Activated CD4-positive, CD25-positive, alpha-beta regulatory T cell treated with anti-CD3 and anti-CD28 coated beads, Interleukin-2, amount 50 U/mL, for 16 hours (primary cell): ENCODE measurements at places on chromosomes 7 and 10.

GRCh38 chr7:96400518-96400917, 78.6 kb upstream of the SLC25A13 start:
- DNase-seq: no peak

- no peak for DNase-seq
Measured at GRCh38 chr10:116097239-116097784, 175.7 kb downstream of the GFRA1 start.

- DNase-seq: no peak
Measured at GRCh38 chr7:150446288-150446938, 4.0 kb upstream of the GIMAP8 start.

DNA sequence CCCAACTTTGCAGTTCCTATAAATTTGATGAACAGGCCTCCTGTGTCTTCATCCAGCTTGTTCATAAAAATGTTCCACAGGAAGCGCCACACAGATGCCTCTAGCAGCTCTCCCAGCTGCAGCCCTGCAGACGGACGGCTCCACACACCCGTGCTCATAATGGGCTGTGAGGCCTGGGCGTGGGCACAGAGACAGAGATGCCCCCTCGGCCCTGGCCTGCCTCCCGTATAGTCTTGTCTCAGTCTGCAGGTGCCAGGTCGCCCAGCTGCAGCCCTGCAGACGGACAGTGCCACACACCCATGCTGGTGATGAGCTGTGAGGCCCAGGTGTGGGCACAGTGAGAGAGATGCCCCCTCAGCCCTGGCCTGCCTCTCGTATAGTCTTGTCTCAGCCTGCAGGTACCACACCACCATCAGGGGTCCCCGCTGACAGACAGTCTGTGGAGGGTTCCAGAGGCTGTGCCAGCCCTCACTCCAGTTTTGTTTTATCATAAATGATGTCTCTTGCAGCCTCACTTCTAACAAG, 189.9 kb downstream of the TCERG1L start:
- no peak for DNase-seq

GRCh38 chr10:5981529-5981928, 4.2 kb upstream of the IL15RA start:
- DNase-seq: no peak

DNA sequence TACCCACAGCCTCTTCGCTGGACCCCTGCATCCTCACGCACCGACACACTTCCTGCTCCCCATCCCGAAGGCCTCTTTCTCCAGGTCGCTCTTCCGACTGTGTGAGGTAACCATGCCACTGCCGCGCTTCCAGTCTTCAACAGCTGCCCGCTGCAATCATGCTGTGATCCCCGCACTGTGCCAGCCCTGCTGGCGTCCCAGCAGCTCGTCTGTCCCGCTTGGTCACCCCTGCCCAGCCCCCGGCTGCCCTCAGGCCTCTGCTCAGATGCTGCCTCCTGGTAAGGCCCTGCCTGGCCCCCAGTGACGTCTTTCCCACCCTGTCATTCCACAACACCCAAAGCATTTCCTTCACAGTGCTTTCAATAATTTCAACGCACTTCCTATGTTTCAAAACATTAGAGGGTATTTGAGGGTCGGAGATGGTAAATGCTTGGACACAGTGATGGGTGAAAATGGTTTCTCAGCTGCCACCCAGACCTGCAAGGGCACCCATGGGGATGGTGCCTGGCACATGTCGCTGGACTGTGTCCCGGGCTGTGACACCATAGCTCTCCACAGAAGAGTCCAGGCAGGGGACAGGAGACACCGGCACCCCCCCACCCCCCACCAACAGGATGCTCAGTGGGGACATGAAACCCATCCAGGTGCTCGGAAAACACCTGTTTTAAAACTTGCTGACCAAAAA, 125.2 kb downstream of the MAD1L1 start:
- DNase-seq: no peak

DNA sequence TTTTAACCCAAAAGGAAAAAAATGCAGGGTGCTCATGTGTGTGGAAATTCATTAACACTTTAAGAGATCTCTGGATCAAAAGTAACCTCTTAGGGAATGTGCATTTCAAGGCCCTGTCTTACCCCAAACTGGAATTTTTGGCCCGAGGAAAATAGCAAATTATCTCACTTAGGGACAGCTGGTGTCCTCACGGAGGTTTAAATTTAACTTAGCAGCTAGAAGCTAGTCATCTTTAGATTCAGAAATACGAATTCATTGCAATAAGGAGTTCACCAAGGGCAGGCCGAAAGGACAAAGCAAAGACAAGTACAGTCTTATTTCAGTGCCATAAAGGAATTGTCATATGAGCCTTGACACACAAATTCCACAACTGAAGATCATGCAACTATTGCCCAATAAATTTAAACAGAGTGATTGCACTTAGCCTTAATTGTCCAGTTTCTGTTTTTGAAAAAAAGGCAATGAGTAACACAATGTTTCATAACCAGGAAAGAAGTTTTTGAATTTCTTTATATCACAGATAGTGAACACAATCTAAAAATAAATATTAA, 22.4 kb upstream of the SEMA3C start:
- no peak for DNase-seq

GRCh38 chr7:18337048-18337809, 158.3 kb upstream of the HDAC9 start:
- no peak for DNase-seq

GRCh38 chr10:59360605-59361405, 1.5 kb downstream of the FAM13C start:
- DNase-seq: no peak

DNA sequence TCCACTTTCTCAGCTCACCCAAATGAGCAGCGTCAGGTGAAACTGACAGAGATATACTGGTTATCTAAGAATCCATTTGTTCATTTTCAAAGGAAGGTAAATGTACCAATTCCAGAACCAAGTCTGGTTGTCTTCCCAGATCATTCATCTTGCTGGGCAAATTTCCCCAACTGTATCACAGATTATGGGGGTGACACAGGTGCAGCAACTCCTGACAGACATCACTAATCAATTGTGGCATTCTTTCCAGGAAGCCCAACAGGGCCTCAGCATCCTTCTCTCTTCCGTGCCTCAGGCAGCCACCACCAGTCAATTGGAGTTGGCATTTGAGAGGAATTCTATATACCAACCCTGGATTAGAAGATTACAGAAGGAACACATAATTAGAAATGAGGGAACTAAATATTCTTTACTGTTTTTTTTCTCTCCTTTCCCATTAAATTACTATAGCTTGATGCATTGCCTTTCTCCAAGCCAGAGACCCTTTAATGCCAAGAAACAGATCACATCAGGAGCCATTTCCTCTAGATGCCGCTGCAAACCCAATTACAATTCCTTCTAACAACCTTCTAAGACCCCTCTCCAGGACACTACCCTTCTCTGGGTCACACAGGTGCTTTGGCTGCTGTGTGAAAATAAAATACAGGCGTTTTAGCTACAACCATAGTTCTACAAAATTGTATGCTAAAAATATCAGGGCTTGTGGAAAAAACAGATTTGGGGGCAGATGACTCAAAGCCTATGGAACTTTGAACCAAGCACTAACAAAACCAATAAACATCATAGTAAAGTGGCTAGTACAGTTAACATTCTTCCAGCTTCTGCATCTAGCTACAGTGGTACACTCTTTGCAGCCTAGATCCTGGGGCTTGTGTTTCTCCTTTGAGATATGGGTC, 291.6 kb downstream of the RNLS start:
- DNase-seq: no peak

DNA sequence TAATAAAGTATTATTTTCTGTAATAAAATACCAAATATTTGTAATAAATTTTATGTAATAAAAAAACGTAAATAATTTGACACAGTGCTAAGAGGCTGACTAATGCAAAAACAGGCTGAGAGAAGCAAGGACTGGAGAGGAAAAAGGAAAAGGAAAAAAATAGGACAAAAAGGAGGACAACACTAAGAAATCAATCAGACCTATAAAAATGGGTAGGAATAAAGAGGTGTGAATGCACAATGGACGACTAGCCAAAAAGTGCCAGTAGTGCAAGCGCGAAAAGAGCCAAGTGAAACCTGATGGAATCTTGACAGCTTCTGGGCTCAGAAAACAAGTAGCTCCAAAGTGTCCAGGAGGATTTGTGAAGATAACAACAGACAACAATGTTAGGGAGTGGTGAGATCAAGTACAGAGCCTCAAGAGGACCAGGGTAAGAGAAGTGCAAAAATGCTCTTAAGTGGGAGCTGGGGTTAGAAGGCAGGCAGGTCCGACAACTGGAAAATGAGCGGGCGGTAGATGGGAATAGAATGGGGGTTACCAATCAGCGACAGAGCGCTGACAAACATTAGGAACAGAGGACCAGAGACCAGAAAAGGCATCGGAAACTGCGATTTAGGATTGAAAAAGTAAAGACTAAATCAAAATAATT, 1.2 kb downstream of the BRAF start:
- no peak for DNase-seq

DNA sequence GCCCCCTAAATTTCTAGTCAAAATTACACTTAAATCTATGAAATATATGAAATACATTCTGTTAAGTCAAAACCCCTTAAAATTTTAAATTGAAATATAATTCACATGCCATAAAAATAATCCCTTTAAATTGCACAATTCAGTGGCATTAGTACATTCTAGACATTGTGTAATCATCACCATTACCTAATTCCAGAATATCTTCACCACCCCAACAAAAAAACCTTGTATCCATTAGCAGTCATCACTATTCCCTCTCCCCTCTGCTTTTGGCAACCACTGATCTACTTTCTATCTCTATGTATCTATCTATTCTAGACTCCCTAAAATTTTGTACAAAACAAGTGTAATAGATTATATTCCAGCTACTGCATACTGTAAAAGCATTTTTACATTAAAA, 261.2 kb downstream of the GLI3 start:
- DNase-seq: no peak

DNA sequence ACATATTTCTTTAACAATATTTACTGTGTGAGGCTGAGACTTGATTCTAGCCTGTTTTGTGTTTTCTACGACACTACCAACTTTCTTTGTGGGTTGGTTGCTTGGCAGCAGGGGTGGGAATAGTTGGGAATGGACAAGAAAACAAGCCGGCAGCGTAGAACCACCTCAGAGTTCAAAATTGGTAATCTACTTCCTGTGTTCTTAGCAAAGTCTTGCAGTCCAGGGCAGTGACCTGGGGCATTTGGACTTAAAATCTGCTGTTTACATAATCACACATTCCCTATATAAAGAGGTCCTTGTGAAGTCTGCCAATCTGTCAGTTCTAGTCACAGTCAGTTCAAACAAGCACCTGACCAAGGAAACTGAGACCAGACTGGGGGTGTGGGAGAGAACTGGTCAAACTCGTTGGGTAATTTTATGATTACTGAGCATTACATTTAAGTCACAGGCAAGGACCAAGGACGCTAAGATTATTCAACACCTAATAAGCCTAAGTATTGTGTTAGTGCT, 167.9 kb downstream of the CPEB3 start:
- no peak for DNase-seq

DNA sequence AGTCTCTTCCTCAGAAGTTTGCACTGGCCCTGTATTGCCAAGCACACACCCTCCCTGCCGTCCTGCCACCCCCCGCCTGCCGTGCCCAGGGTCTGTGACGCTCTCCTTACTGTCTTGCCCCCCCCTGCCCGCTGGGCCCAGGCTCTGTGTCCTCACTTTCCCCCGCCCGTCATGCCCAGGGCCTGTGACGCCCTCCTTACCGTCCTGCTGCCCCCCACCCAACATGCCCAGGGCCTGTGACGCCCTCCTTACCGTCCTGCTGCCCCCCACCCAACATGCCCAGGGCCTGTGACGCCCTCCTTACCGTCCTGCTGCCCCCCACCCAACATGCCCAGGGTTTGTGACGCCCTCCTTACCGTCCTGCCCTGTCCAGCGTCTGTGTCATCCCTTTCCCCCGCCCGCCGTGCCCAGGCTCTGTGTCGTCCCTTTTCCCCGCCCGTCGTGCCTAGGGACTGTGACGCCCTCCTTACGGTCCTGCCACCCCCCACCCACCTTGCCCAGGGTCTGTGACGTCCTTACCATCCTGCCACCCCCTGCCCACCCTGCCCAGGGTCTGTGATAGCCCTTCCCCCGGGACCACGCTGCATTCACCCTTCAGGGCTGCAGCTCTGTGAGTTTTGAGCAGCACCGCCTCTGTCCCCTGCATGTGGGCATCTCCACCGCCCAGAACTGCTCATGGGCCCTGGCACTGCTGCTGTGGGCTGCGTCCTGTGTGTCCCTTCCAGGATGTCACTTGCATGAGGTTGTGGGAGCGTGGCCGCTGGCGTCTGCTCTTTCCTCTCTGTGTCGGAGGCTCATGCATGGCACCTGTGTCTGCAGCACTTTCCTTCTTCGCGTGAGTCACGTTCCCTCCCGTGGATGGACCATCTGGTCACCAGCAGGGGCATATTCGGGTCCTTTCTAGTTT, 19.3 kb upstream of the PRKAR1B start:
- DNase-seq: no peak

DNA sequence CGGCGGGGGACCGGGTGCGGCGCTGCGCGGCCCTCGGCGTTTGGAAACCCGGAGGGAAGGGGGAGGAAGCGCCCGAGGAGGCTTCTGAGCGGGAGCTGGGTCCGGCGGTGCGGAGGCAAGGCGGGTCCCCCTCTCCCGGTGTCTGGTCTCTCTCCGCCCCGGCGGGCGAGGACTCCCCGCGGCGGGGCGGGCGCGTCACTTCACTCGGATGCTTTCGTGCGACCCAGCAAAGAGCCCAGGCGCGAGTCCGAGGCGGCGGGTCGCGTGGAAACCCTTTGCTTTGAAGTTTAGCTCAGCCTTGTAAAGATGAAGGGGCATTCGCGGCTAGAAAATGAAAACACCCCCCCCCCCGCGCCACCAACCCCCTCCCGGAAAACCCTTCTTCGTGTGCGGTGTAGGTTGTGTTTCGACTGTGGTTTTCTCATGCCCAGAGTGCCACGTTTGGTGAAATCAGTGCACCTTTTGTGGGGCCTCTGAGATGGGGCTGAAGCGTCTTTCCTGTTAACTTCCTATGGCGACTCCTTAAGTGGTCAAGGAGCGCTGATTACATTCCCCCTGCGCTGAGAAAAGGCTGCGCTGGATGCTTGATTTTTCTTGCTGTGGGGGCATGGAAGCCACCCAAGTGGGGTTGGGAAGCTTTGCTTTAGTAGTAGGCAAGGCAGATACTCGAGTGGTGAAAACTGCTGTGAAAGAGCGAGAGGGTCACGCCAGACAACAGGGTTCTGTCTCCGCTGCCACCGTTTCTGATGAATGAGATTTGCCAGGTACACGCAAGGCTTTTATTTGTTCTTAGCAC, 876 bp downstream of the GNAI1 start:
- no peak for DNase-seq

DNA sequence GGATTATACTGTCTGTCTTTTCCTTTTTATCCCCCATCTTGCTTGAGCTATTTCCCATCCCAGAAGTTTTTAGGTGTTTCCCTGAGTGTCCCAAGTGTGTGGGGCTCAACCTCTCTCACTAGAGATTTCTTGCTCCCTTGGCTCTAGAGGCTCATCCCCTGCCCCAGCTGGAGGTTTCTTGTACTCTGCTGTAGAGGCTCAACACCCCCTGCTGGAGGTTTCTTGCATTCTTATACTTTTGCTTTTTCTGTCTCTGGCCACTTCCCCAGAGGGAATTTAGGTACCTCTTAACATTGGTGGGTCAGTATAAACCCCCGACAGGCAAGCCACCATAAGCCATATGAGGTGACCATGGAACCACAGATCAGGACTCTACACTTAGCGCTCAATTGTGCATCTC, 114.2 kb upstream of the FAM3C start:
- DNase-seq: no peak
